ENCODE measurements at places on chromosomes 5 and 9.

DNA sequence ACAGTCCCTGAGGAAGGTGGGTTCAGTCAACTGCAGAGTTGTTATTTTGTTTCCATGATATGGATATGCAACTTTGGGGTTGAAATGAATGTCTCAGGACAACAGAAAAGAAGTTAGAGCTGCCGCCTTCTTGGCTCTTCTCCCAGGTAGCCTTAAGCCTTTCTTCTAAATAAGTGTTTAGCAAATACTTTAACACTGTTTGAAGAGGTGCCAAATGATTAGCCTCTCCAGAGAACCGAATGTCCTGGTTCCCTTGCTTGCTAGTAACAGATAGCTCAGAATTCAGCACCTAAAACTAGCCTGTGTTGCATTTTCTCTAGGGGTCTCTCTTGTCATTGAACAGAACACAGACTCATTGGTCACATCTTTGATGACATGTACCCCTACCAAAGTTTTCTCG lies 127.7 kb upstream of the PIK3R1 start:
- DNase-seq = no peak

DNA sequence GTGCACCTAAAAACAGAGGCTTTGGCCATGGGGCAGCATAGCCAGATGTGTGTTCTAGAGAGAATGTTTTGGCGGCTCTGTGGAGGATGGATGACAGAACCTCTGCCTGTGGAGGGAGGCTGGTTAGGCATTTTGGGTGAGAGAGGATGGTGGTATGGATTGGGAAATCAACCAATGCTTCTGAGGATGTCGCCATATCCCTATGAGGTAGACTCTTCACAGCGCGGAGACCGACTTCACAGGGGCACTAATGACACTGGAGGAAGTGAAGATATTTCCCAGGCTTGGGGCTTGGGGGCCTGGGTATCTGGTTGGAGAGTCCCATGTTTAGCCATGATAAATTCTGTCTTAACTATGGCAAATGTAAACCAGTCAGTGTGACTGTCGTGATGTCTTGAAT lies 140.6 kb upstream of the KLF4 start:
- DNase-seq = no peak

- no peak for DNase-seq
Measured at GRCh38 chr5:160287378-160288051, 24.8 kb downstream of the CCNJL start.

DNA sequence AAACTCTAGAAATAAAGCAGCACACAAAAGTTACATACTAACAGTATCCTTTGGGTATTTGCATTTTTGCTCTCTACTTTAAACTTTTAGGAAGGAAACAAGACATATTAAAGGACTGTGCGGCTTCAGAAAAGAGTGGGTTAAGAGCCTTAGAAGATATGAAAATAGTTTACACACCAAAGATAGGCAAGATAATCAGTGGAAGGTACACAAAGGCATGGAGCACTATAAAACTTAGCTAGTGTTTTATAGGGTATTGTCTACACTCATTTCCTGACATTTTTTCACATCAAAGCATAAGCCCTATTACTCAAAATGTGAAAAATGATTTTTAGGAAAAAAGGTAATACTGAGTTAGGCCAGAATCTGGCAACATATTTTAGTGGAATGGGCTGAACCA lies 43.7 kb upstream of the APBA1 start:
- DNase-seq = no peak

GRCh38 chr5:81754621-81755020 lies 3.7 kb upstream of the SSBP2 start:
- DNase-seq = no peak

- DNase-seq = no peak
Measured at GRCh38 chr5:31410089-31410488, 121.8 kb downstream of the DROSHA start.

DNA sequence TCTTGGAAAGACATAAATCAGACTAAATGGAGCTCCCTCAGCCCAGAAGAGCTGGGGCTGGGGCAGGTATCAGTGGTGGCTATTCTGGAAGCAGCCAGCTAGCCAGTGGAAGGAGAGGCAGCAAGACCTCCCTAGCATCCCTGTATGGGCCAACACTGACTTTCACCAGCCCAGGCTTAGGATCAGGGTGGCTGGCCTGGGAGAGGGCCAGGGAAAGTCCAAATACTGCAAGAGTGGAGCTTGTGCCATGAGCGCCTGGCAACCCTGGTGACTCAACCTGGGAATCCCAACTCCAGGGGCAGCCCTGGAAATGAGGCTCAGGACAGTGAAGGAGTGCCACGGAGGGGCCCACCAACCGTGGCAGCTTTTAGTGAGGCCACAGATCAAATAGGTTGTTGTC lies 7.6 kb upstream of the IRF1 start:
- no peak for DNase-seq

GRCh38 chr9:71791875-71792274 lies 23.6 kb upstream of the CEMIP2 start:
- no peak for DNase-seq

DNA sequence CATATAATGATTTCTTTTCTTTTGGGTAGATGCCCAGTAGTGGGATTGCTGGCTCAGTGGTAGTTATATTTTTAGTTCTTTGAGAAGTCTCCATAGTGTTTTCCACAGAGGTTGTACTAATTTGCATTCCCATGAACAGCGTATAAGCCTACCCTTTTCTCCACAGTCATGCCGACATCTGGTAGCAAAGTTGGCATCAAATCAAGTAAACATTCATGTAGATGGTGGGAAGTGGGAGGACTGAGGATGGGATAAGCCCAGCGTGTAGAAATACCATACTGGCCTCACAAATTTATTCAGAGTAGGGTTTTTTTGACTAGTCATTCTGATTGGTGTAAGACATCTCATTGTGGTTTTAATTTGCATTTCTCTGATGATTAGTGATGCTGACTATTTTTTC lies 115.4 kb downstream of the EGFLAM start:
- no peak for DNase-seq

GRCh38 chr9:114385397-114386181 lies 2.2 kb downstream of the AKNA start:
- no peak for DNase-seq

GRCh38 chr9:93111001-93111370 lies 15.0 kb downstream of the CARD19 start:
- no peak for DNase-seq

DNA sequence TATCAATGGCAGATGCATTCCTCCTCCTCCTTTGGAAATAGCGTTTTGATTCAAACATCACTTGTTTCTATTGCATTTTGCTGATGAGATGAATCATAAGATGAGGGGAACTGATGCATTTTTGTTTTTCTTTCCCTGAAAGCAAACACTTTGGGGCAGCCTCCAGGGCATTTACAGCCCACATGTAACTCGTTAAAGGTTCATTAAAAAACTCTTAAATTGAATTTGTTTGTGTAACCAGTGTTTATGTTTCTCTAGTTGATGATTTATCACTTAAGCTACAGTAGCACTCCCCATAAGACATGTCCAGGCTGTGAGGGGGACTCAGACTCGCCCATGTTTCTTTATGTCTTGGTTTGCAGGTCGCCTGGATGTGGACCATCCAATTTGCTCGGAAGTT lies 246.1 kb upstream of the ANKH start:
- DNase-seq = no peak

GRCh38 chr5:132237141-132237540 lies 9.5 kb upstream of the P4HA2 start:
- no peak for DNase-seq

DNA sequence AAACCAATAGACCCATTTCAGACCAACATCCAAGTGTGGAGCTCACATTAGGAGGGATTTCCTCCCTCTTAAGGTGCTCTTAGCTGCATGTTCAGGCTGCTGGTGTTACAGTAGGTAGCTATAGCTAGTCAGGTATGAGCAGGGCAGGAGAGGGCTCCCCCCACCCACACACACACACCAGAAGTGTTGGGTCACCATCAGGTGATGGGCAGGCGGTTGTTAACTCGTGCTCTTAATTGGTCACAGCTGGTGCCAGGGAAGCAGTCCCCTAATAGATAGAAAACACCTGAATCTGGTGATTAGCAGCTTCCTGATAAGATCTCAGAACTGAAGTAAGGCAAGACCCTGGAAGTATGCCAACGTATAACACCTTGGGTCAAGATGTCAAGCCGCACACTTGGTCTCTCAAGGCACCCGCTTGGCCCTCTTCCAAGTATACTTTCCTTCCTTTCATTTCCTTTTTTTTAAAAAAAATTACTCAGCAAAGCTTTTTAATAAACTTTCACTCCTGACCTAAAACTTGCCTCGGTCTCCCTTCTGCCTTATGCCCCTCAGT lies 532.4 kb downstream of the DNAH5 start:
- no peak for DNase-seq

- DNase-seq = no peak
Measured at GRCh38 chr5:79069488-79070349, at the start of the genes BHMT2 and DMGDH. Gene BHMT2 (plus strand): TSS chr5:79069767. CDS start chr5:79069783, 16 bp downstream. Gene DMGDH (minus strand): TSS chr5:79069674. CDS start chr5:79069620, 54 bp downstream.

DNA sequence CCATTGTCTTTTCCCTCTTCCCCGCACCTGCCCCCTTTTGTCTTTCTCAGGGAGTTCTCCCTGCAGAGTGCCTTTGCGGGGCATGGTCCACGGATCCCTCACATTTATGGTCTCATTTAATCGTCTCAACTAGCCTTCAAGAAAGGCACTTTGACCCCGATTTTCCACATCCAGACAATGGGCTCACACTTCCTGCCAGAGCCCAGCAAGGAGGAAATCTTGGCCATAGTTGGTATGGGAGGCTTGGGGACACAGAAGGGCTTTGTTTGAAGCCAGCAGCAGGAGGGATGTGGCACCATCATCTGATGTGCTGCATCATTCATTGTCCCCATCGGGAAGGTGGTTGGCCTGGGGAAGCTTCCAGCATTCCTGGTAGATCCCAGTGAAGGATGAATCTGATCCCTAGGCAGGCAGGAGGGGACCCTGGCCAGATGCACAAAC lies 24.9 kb downstream of the GSN start:
- no peak for DNase-seq

GRCh38 chr9:73146111-73146815 lies 5.4 kb upstream of the ANXA1 start:
- DNase-seq = no peak

DNA sequence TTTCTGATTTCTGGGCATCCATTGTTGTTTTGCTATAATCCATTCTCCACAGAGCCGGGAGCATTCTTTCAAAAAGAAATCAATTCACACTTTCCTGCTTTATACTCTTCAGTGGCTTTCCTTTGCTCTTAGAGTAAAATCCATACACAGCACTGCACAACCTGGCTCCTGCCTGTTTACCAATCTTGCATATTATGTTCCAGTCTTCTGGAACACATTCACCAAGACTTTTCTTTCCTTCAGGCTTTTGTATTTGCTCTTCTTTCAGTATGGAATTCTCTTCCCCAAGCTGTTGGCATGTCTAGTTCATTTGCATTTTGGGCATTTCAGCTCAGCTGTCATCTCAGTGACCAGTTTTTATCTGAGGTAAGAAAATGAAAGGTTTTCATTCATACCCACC lies 6.3 kb downstream of the RFESD start:
- no peak for DNase-seq
